GM23338 (cell line): ENCODE measurements at places on chromosomes 16 and 17. TPM values are rescaled to one million over a fixed set of nuclear protein-coding genes. Genes with fewer than 3 reads are reported as not detected.

SLC13A2 gene
- not detected in 2 replicates for total RNA-seq

DNA sequence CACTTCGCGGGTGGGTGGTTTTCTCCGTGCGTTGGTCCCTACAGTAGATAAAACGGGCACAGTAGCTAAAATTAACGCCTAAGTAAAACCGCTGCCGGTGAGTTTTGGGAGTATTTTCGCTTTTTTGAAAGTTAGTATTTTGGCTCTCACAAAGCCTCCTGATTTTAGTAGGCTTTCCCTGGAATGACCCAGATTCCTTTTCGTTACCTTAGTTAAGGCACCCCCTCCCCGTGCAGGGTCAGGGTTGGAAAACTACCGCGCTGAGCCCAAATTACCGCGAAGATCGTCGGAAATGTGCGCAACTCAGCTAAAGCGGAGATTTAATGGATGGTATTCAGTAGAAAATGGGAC, 28.3 kb upstream of the ST6GALNAC1 start:
- H3K36me3 ChIP-seq, result no peaks in the 10 kb centered on the region
- peak overlapping the region; percentile 67 for H3K4me3 ChIP-seq
- H3K4me1 ChIP-seq, result peaks cover 14% of the 10 kb centered on the region
- peak overlapping the region; percentile 87 for H3K27ac ChIP-seq
- DNase-seq, result no peak
- H3K27me3 ChIP-seq, result no peaks in the 10 kb centered on the region

- no peaks in the 10 kb centered on the region for H3K36me3 ChIP-seq
- H3K4me1 ChIP-seq, result peaks cover 10% of the 10 kb centered on the region
- no peak overlapping the region for H3K4me3 ChIP-seq
- H3K27ac ChIP-seq, result peak overlapping the region; percentile 17; the same call in 1 of the 2 replicates
Observed at GRCh38 chr17:42441371-42442195, 17.1 kb upstream of the ATP6V0A1 start.

GRCh38 chr17:64254755-64255154, 8.3 kb downstream of the TEX2 start:
- DNase-seq, result no peak
- H3K27ac ChIP-seq, result no peak overlapping the region
- H3K4me3 ChIP-seq, result no peak overlapping the region

DNA sequence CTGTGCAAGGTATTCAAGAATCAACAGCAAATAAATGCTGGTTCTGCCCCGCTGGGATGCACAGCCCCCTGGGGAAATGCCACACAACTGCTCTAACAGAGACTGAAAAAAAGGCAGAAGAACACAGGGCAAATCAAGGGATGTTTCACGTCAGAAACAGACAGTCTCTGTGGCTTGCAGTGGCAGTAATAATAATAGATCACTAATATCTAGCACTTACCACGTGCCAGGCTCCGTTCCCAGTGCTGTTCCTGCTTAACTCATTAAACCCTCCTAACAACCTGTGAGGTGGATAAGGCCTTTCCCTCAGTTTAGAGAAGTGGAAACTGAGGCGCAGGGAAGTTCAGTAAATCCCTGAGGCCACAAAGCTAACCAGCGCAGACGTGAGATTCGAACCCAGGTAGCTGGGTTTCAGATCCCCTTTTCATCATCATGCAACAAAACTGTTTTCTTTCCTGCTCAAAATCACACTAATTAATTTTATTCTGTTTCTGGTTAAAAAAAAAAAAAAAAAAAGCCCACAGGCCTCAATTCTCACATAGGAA, 36.7 kb downstream of the ARHGAP17 start:
- no peak for DNase-seq
- H3K27ac ChIP-seq, result peak overlapping the region; percentile 71
- H3K4me3 ChIP-seq, result peak overlapping the region; percentile 19; the same call in 1 of the 2 replicates
- H3K36me3 ChIP-seq, result no peaks in the 10 kb centered on the region
- H3K4me1 ChIP-seq, result peaks cover 25% of the 10 kb centered on the region

DNA sequence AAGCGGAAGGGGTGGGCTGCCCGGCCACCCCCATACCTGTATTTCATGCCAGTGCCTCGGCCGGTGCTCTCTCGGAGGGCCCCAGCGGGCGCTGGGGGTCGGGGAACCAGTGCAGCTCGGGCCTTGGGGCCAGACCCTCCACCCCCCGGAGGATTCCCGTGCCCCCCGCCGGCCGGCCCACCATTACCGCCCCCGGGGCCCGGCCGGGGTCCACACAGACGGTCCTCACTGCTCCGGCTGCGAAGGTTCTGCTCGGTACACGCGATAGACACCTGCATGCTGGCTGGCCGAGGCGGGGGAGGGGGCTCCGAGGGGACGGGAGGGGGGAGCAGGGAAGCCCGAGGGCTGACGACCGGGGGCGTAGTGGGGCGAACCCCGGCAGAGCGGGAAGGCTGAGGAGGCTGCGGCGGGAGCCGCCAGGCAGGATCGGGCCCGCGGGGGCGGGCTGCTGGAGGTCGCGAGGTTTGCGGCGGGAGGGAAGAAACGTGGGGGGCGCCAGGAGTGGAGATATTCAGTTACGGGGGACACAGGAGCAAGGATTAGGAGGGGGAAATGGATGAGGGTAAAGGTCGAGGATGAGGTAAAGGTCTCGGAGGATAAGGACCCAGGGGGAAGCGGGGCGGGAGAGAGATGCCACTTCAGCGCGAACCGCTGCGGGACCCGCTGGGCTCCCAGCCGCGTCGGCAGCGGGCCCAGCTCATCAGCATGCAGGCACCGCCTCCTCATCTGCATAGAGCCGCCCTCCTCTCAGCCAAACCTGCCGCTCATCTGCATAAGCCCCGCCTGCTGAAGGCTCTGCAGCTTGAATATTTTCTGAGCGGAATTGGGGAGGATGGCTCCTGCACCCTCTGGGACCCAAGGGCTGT, at the start of gene KCNAB3:
Gene KCNAB3 (minus strand): TSS at position 699 of the 866 bp plus-strand sequence. CDS start 421 bp downstream, at position 278.
- DNase-seq, result peak; percentile 93
- peaks cover 59% of the 10 kb centered on the region for H3K27me3 ChIP-seq

GRCh38 chr17:82611140-82612058, 36.8 kb downstream of the WDR45B start:
- H3K4me1 ChIP-seq, result peaks cover 4% of the 10 kb centered on the region; the same call in 1 of the 2 replicates
- H3K36me3 ChIP-seq, result peaks cover 5% of the 10 kb centered on the region; the same call in 1 of the 2 replicates
- DNase-seq, result no peak
- no peaks in the 10 kb centered on the region for H3K27me3 ChIP-seq

DNA sequence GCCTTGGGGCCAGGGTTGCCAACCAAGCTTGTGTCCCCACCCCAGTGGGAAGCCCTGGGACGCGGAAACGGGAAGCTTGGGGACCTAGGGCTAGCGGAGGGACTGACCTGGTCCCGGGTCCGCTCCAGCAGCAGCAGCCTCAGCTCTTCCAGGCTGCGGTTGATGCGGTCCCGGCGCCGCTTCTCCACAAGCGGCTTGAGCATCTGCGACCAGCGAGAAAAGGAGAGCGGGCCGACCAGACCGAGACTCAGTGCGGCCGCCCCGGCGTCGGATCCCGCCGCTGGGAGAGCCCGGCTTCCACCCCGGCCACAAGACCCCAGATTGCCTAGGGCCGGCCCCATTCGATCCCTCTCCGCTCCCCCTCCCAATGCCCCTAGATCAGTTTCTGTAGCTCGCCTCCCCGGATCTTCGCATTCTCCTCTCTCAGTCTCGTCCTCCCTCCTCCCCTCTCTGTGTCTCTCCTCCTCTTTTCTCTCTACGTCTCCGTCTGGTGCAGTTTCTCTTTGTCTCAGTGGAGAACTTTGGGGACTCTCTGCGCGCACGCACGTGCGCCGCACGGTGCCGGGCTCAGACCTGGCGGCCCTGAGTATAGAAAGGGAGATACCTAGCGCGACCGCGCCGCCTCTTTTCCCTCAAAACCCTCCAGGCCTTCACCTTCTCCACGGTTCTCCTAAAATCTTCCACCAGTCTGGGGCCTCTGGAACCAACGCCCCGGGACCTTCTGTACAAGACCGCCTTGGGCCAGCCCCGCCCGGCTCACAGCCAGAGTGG, 797 bp downstream of the HES7 start:
- peaks cover 26% of the 10 kb centered on the region for H3K4me1 ChIP-seq
- DNase-seq, result peak; percentile 44
- peaks cover 68% of the 10 kb centered on the region for H3K27me3 ChIP-seq
- no peaks in the 10 kb centered on the region for H3K36me3 ChIP-seq
- no peak overlapping the region for H3K27ac ChIP-seq

GRCh38 chr17:59154292-59154720, 680 bp downstream of the SKA2 start:
- H3K36me3 ChIP-seq, result no peaks in the 10 kb centered on the region
- DNase-seq, result peak; percentile 68
- H3K4me3 ChIP-seq, result peak overlapping the region; percentile 77

NT5M gene
- 10.6 and 14.7 TPM in 2 replicates for total RNA-seq

GRCh38 chr17:72342627-72343527, 222.1 kb downstream of the SOX9 start:
- H3K36me3 ChIP-seq, result no peaks in the 10 kb centered on the region
- no peaks in the 10 kb centered on the region for H3K27me3 ChIP-seq
- H3K27ac ChIP-seq, result no peak overlapping the region
- H3K4me1 ChIP-seq, result no peaks in the 10 kb centered on the region
- H3K4me3 ChIP-seq, result no peak overlapping the region
- peak; percentile 5 for DNase-seq

HIGD1B gene
- total RNA-seq, result not detected in 2 replicates

- no peaks in the 10 kb centered on the region; the same call in 1 of the 2 replicates for H3K4me1 ChIP-seq
- no peak overlapping the region for H3K4me3 ChIP-seq
- peaks cover 17% of the 10 kb centered on the region for H3K27me3 ChIP-seq
Observed at GRCh38 chr16:88448461-88449266, 4.4 kb upstream of the ZFPM1 start.
